Lung microvascular endothelial cell (primary cell): ENCODE measurements at places on chromosomes 6 and 20. TPM values are rescaled to one million over a fixed set of nuclear protein-coding genes. Genes with fewer than 3 reads are reported as not detected.

GRCh38 chr20:46705378-46705729, 4.1 kb upstream of the SLC2A10 start:
- no peak for DNase-seq

The PDYN gene
- not detected in 2 replicates for total RNA-seq

DNA sequence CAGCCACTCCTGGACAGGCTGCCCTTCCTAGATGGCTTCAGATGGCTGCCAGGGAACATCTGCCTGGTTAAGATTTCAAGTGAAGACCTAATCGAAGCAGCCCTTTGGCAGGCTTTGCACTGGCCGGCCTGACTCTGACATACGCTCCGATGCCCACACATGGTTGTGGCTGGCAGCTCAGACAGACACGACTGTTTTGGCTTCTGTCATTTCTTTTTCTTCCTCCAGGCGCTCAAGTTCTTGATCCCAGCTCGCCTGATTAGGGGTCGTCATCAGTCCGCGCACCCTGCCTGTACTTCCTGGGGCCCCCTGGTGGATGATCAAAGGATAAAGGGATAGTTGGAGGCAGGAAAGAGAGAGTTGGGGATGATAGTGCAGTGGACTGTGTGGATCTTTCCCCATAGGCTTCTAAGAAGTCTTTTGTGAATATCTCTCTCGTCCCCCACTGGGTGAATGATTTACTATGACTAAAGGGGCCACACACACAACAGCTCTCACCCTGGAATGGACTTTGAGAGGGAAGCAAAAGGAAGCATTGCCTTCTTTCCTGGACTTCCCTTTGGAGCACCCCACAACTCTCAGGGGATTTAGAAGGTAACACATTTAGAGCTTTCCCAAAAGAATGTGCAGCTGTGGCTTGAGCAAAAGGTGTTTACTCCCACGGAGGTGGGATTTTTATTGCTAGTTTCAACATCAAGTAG, 21.4 kb upstream of the TRAM2 start:
- DNase-seq = peak; percentile 68

GRCh38 chr6:110037726-110038295, 59.7 kb downstream of the GPR6 start:
- DNase-seq = no peak

The XRN2 gene
- total RNA-seq = 55.8 and 63.2 TPM in 2 replicates

The L3MBTL3 gene
- total RNA-seq = 33.9 and 36.8 TPM in 2 replicates

- peak; percentile 76 for DNase-seq
These were observed 189.7 kb upstream of the JAG1 start for GRCh38 chr20:10863337-10864060.

The SLC25A27 gene
- total RNA-seq = 0.22 and 1.4 TPM in 2 replicates

The HLA-DMB gene
- total RNA-seq = under 0.01 TPM in 1 of 2 replicates, not detected in the other

- no peak for DNase-seq
These were observed 29.0 kb downstream of the KCNG1 start for GRCh38 chr20:50993876-50994275.

DNA sequence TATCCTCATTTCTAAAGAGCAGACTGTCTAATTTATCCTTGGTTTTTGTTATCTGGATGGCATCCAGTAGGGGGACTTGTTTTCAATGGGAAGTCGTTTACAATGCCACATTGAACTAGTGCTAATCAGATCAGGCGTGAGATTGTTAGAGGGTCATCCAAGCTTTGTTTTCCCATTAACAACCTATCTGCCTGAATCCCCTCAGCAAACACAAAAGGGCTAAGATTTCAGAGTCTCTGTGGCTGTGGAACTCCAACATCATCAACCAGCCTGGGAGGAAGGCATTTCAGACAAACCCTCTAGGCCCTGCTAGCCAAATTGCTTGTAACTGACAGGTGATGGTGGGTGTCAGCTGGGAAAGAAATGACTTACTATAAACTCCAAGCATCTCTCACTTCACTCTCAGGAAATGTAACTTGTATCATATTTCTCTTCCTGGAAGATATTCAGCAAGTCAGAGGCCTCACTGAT, 47.7 kb downstream of the COL19A1 start:
- no peak for DNase-seq

DNA sequence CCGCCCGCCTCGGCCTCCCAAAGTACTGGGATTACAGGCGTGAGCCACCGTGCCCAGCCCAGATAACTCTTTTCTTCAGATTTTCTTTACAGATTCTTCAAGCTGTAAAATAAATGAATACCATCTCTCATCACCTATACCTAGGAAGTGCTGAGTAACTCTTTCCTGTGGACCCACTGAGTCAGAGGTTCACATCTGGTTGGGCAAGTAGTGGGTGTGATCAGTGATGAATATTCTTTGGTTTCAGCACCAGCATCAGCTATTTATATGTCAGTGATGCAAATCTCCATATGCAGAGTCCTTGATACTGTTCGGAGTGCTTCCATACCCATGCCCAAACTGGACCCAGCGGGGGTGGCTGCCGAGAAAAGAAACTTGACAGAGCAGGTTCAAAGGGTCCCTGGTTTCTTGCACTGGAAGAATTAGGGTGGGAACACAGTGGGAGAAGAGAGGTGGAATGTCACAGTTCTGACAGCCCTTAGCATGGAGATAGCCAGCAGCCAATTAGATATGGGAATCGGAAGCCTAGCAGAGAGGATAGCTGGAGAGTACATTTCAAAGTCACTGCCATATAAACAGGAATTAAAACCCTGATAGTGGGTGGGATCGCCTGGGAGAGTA, 64.9 kb upstream of the DDR1 start:
- no peak for DNase-seq

GRCh38 chr20:9339708-9340107, 174.7 kb upstream of the LAMP5 start:
- DNase-seq = no peak

DNA sequence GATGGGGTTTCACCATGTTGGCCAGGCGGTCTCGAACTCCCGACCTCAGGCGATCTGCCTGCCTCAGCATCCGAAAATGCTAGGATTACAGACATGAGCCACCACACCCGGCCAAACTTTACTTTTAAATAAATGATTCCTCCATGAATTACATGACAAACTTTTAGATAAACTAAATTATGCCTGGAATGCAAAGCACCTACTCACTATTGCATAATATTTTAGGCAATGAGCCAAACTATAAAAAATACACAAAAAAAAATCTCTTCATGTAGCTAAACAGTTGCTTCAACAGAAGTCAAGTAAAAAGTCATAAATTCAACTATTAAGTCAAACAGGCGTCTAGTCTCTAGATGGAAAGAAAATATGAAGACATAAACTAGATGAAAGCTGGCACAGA, 56.5 kb downstream of the PTPRK start:
- DNase-seq = peak; percentile 73

GRCh38 chr20:22536956-22537756, 47.2 kb downstream of the FOXA2 start:
- DNase-seq = no peak

The SLC22A16 gene
- not detected in 2 replicates for total RNA-seq

GRCh38 chr20:56429502-56429901, 17.4 kb downstream of the CASS4 start:
- peak; percentile 36 for DNase-seq

The ABHD16B gene
- not detected in 2 replicates for total RNA-seq

DNA sequence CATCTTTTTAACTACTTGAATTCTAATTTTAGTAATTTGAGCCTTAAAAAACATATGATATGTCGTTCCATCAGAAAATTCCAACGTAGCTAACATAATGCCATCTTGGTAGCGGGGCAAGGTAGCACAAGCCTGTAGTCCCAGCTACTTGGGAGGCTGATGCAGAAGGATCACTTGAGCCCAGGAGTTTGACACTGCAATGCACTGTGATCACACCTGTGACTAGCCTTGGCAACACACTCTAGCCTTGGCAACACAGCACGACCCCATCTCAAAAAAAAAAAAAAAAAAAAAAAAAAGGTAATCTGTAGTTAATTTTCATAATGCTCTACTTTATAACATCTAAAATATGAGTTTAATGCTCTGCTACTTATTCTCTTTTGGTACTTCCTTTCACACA, 6.7 kb downstream of the BCLAF1 start:
- no peak for DNase-seq

The TRIM15 gene
- not detected in 2 replicates for total RNA-seq

The LHFPL5 gene
- not detected in 2 replicates for total RNA-seq

DNA sequence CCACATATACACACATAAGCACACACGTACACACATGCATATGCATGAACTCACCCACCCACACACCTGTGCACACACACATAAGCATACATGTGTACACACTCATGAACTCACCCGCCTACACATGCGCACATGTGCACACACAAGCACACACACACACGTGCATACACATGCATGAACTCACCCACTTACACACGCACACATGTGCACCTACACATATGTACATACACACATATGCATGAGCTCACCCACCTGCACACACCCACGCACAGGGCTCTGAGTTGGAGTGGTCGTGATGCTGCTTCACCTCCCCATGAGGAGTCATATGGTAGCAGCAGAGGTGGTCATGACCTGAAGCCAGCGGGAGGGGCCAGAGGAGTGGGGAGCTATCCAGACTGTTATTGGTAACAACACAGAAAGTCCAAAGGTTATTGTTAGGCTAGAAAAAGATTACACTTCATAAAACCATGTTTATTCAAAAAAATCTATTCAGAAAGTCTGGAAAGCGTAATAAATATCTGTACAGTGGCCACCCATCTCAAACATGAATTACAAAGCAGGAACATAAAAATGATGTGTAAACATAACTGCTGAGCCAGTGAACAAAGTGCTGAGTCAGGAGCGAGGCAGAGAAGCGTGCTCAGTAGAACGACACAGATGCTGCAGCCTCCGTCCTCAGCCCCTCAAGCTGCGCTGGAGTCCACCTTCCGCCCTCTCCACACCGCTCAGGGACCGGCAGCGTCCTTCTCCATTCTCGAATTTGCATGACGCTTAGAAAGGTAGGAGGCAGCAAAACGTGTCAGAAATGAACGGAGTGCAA, 26.4 kb upstream of the MPC1 start:
- DNase-seq = no peak

The IDH3B gene
- 95.5 and 95.8 TPM in 2 replicates for total RNA-seq

GRCh38 chr6:142822842-142823241, 122.1 kb downstream of the HIVEP2 start:
- DNase-seq = no peak

The PRICKLE4 gene
- 5.2 and 6.7 TPM in 2 replicates for total RNA-seq

- no peak for DNase-seq
These were observed 390.8 kb downstream of the CDKAL1 start for GRCh38 chr6:20924911-20925543.

The PNPLA1 gene
- not detected in 2 replicates for total RNA-seq

- no peak for DNase-seq
These were observed 32.5 kb upstream of the PRDM1 start for GRCh38 chr6:106053484-106054205.

DNA sequence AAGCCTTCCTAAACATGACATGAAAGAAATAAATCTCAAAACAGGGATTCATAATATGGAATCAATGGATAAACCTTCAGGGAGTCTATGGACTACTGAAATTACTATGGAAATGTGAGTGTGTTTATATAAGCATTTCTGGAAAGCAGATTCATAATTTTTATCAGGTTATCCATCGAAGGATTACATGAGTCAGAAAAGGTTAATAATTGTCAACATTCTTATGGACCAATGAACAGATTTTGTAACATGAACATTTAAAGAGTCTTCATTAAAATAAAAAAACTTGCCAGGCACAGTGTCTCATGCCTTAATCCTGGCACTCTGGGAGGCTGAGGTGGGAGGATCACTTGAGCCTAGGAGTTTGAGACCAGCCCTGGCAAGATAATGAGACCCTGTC, 84.8 kb downstream of the AHI1 start:
- no peak for DNase-seq

The RIN2 gene
- total RNA-seq = 71.4 and 80.2 TPM in 2 replicates

- DNase-seq = peak; percentile 81
These were observed 210.7 kb upstream of the CNR1 start for GRCh38 chr6:88376768-88377387.

GRCh38 chr20:40768105-40768504, 79.1 kb upstream of the MAFB start:
- no peak for DNase-seq

The TMEM242 gene
- total RNA-seq = 5.0 and 5.2 TPM in 2 replicates

The SEMG1 gene
- total RNA-seq = not detected in 2 replicates

- peak; percentile 31 for DNase-seq
These were observed 10.4 kb upstream of the VNN2 start for GRCh38 chr6:132768051-132768517.

DNA sequence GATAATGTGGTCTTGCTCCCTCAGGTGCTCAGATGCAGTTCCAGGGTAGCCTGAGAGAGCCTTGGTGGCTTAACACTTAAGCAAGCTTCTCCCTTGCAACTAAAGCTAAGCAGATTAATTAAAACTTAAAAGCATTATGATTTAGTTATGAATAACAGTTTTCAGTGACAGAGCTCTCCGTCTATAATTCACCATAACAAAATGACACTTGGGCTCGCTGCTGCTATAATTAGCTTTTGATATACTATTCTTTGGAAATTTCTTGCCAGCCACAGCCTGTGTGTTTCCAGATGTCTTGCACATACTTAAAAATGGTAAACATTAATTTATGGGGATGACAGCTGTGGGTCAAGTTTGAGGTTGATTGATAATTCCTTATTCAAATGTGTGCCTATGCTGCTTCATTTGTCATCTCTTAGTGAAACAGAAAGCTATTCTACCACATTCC, 380.5 kb downstream of the TFAP2B start:
- DNase-seq = no peak

DNA sequence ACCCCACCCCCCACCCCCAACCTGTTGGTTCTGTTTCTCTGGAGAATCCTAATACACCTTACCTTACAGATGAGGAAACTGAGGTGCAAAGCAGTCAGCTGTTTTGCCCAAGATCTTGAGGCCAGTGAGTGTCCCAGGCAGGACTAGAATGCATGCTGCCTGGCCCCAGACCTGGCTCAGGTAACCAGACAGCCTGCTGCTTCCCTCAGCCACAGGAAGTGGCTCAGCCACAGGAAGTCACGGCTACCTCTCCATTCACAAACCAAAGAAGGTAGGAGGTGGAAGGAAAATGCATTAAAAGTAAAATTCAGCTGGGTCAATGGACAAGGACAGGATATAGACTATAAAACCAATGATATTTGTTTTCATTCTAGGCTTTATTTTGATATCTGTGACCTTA, 517.6 kb downstream of the CD83 start:
- no peak for DNase-seq

- DNase-seq = no peak
These were observed 425.1 kb upstream of the SULF2 start for GRCh38 chr20:48210111-48211027.

The NRSN1 gene
- not detected in 2 replicates for total RNA-seq

GRCh38 chr6:128078276-128078675, 177.4 kb upstream of the THEMIS start:
- no peak for DNase-seq

GRCh38 chr6:152314483-152314832, 322.7 kb downstream of the SYNE1 start:
- no peak for DNase-seq

- DNase-seq = no peak
These were observed 4.1 kb upstream of the MOXD1 start for GRCh38 chr6:132405143-132405915.

DNA sequence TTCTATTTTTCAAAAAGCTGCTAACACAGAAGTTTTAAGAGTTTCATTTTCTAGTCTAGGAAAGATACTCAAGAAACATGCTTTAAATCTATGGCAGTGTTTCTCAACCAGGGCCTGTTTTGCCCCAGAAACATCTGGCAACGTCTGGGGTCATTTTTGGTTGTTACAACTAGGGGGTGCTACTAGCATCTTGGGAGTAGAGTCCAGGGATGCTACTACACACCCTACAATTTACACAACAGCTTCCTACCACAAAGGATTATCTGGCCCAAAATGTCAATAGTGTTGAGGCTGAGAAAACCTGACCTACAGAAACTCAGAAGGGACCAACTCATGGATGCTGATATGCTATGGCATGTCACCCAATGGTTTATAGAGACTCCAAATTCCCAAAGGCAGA, 24.4 kb downstream of the SERAC1 start:
- no peak for DNase-seq

GRCh38 chr6:110340392-110340965, 17.7 kb downstream of the METTL24 start:
- no peak for DNase-seq
